ENCODE measurements at places on chromosomes 2 and 18.

- no peak for DNase-seq
Measured at GRCh38 chr2:227592694-227593387, 5.9 kb upstream of the SCYGR2 start.

- DNase-seq, result no peak
Measured at GRCh38 chr2:98579926-98580325, 28.4 kb downstream of the COA5 start.

DNA sequence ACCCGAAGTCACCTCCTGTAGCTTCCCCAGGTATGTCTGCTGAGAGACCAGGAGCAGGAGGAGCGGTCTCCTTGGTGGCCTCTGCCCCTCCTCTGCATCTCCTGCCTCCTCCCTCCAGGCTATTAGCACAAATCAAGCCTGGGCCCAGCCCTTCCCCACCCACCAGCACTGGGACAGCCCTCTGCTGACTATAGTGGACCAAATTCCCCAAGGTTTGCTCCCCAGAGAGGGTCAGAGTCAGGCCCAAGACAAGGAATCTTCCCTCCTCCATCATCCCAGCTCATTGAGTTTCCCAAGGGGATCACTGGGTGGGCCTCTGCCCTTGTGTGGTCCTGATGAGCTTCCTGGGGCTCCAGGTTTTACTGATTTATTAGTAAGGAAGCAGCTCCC, 62.1 kb downstream of the EMILIN2 start:
- no peak for DNase-seq

- DNase-seq, result no peak
Measured at GRCh38 chr2:98654699-98655495, 46.5 kb downstream of the UNC50 start.

GRCh38 chr2:231929961-231930592, 3.9 kb upstream of the NPPC start:
- DNase-seq, result no peak

DNA sequence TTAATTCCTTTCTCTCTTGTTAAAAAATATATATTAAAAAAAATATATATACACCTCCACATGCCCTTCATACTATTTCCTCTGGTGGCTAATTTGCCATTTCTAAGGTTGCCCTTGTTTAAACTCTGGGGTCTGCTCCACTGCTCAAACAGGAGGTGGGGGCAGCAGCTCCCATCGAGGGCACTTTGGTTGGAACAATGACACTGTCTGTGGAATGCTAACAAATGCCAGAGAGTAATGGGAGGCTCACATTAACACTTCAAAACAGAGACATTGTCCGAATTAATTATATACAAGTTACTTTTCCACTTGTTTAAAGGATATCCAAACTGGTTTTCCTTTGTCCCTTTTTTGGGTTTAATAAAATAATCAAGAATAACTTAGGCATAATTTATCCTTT, 58.8 kb upstream of the CD302 start:
- no peak for DNase-seq

DNA sequence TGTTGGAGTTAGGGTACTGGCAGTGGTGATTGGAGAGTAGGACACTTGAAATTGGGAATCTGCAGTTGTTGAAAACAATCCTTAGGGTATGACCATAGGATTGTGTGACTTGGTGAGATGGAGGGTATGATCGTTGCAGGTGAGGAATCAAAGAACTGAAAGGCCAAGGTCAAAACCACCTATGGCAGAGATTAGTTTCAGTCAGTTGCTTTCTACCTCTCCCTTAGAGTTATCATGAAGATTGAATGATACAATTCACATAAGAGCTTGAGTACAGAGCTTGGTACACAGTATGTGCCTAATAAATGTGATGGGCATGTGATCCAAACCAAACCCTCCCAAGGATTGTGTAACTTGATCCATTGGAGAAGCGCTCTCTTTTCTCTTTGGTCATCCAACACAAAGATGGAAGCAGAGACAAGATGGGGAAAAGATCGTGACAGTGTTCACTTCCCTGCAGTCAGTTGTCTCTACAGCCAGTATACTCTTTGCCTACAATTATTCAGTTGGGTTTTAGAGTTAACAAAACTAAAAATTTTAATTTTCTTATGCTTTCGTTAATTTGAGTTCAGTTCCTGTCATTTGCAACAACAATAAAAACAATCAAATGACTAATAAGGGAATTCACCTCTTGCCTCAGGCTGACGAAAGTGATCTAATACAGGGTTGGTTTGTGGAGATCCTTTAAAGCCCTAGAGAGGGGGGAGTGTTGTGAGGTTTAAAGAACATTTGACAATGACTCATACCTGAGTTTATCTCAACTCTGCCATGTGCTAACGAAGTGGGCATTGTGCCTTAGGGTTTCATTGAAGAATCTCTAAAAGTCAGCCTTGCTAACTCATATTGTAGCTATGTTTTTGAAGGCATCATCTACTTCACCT, 14.8 kb upstream of the SMAD2 start:
- no peak for DNase-seq

GRCh38 chr2:215983581-215984351, 29.6 kb downstream of the MREG start:
- DNase-seq, result no peak

DNA sequence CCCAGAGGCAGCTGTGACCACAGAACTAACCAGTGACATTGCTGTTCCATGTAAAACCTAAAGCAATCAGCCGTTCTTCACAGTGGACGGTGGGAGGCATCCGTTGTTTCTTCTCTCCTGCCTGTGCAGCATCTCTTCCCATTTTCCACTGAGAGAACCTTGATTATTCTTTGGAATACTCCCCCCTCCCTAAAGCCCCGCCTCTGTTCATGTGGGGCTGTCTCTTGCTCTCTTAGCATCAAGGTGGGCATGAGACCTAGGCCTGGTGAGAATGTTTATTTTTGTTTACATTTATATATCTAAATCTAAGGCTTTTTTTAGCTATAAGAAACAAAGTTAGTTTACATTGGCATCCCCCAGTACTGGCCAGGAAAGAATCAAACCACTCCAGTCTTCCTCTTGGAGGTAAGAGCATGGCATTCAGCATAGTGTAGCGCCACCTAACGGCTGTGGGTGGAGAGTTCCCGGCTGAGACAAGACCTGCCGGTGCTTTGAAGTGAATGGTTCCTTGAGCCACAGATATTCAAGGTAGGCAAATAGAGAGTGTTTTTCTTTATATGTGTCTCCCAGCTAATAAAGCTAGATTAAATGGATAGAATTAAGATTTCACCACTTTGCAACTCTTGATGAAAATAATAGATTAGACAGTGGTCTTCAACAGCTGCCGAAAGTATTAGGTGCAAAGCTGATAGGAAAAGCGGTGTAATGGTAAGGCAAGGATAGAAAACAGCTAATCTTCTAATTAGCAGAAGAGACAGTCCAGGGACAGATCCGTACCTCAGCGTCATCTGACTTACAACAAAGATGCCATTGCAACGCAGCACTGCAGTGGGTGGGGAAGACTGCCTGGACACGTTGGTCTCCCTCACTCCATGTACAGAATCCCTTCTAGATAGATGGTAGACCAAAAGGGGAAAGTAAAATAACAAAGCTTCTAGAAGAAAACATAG, 219.6 kb upstream of the RAB12 start:
- DNase-seq, result peak; percentile 60

DNA sequence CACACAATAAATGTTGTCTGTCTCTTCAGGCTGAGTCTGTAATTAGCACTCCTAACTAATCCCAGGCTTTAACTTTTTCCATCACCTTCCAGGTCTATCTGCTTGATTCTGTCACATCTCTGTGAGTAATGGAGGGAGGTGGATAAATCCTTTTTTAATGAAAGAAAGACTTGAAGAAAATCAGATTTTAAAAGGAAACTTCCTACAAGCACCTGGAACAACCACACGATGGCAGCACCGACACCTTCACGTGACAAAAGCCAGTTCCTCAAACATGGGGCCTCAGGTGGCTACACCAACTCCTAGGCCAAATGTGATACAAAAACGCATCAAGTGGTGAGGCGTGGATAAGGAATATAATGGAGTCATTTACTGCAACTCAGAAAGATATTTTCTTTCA, 41.8 kb downstream of the TGFBRAP1 start:
- DNase-seq, result peak; percentile 28

DNA sequence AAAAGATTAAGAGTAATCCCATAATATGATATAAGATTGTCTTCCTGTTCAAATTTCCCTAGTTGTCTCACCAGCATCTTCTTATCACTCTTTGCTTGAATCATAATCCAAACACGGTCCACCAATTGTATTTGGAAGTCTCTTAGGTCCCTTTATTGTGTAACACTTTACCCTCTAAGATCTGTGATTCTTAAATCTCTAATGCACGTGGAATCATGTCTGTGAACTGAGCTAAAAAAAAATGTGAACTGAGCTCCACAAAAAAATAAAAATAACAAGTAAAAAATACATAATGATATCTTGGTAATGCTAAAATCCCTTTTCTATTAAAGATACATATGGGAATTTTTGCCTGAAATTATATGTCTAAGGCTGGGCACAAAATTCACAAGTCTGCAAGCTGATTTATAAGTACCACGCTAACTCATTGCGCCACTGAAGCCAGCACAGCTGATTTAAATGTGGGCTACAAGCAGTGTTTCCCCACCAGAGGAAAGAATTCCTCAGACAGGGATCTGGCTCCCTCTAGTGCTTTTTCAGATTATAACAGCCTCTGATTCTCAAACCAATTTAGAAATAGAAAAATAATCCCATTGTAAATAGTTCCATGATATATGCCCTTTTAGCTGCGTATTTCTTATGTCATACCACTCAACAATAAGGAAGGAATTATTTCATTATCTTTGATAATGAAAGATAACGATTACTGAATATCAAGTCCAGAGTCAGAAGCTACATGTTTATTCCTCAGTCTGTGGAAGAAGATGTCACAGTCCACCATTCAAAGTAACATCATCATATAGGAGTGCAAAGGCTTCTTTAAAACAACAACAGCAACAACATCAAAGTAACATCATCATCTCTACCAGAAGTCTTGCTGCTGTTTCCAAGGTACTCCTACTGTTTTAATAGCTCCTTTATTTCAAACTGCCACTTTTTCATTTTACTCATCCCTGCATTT, 22.9 kb downstream of the RBM43 start:
- DNase-seq, result no peak
